Activated T-cell treated with anti-CD3 and anti-CD28 coated beads, Interleukin-2, amount 50 U/mL, for 72 hours (primary cell): ENCODE measurements at places on chromosomes 13 and 19. TPM values are rescaled to one million over a fixed set of nuclear protein-coding genes. Genes with fewer than 3 reads are reported as not detected.

ZNF428 gene
- 17.2 TPM for total RNA-seq

OR10H1 gene
- total RNA-seq: not detected

IGFL1 gene
- not detected for total RNA-seq

SPTBN4 gene
- total RNA-seq: 4.8 TPM

ZNF534 gene
- not detected for total RNA-seq

SHD gene
- not detected for total RNA-seq

ZNF606 gene
- total RNA-seq: 13.8 TPM

ZNF813 gene
- 8.2 TPM for total RNA-seq

ZNF486 gene
- 17.3 TPM for total RNA-seq

PROZ gene
- total RNA-seq: not detected

TEKTIP1 gene
- 10.7 TPM for total RNA-seq

CDX2 gene
- total RNA-seq: not detected

SBSN gene
- not detected for total RNA-seq

MAP4K1 gene
- total RNA-seq: 261 TPM

PLIN5 gene
- total RNA-seq: 0.24 TPM

DIRAS1 gene
- total RNA-seq: 0.55 TPM

KIR3DL1 gene
- 0.21 TPM for total RNA-seq

PLK5 gene
- not detected for total RNA-seq

CEACAM16 gene
- not detected for total RNA-seq

KLK12 gene
- not detected for total RNA-seq

RUBCNL gene
- 17.3 TPM for total RNA-seq

F10 gene
- total RNA-seq: not detected

SMIM17 gene
- 0.35 TPM for total RNA-seq

ATXN8OS gene
- not detected for total RNA-seq

KL gene
- total RNA-seq: 0.69 TPM

FUT1 gene
- 0.32 TPM for total RNA-seq

ZNF66 gene
- total RNA-seq: 5.6 TPM

LGALS7B gene
- not detected for total RNA-seq

CPB2 gene
- not detected for total RNA-seq

SLC44A2 gene
- 148 TPM for total RNA-seq

SLC25A41 gene
- 0.58 TPM for total RNA-seq

NLRP11 gene
- not detected for total RNA-seq

RLN3 gene
- not detected for total RNA-seq

CGB5 gene
- not detected for total RNA-seq

SIGLEC5 gene
- total RNA-seq: not detected

SSC5D gene
- 1.7 TPM for total RNA-seq

CBARP gene
- total RNA-seq: 0.38 TPM

MCEMP1 gene
- not detected for total RNA-seq

ZNF627 gene
- total RNA-seq: 8.5 TPM

PCP2 gene
- total RNA-seq: 2.2 TPM

ATP8A2 gene
- total RNA-seq: 0.67 TPM

CACNA1A gene
- 0.37 TPM for total RNA-seq

ZGLP1 gene
- 5.9 TPM for total RNA-seq
